ENCODE measurements at places on chromosomes 4 and X.

DNA sequence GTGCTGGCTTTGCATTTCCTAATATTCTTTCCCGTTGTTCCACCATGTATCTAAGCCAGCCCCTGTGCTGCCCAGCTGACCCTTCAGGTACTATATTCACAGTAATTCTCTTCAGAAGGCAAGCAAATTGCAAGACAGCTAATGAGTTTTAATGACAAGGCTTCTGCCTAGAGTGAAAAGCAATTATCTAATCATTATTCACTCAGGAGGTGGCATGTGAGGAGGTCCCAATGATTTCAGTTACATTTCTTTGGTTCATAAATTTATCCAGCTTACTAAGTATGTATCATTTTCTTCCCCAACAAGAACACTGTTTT, 123.0 kb downstream of the RASGEF1B start:
- DNase-seq = no peak

- DNase-seq = no peak
These were observed 28.3 kb upstream of the DSPP start for GRCh38 chr4:87580057-87580456.

DNA sequence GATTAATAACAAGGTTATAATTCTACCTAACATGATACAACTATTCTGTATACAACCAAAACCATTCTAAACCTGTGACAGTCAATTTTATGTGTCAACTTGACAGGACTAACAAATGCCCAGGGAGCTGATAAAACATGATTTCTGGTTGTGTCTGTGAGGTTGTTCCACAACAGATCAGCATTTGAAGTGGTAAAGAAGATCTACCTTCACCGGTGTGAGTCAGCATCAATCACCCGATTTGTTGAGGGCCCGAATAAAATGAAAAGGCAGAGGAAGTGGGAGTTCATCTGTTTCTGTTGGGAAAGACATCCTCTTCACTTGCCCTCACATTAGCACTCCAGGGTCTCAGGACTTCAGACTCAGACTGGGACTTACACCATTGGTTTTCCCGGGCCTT, 187.9 kb downstream of the MAB21L2 start:
- no peak for DNase-seq

- DNase-seq = no peak
These were observed 25.5 kb downstream of the ABLIM2 start for GRCh38 chr4:8132947-8133705.

DNA sequence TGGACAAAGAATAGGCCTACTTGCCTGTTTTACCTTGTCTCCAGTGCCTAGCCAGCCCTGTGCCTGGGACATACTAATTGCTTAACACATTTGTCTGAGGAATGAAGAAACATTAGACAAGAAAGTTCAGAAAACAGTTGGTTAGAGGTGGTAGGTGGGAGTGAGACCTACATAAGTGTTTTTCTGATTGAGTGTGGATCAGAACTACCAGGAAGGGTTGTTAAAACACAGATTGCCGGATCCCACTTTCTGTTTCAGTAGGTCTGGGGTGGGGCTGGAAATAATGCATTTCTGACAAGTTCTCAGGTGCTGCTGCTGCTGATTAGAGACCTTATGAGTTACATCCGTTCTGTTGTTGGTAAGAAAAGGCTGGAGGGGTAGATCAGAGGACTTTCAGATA, 5.7 kb upstream of the JADE1 start:
- no peak for DNase-seq

- no peak for DNase-seq
These were observed 168.8 kb upstream of the RBPJ start for GRCh38 chr4:26152056-26152455.

GRCh38 chr4:143391261-143391660, 54.6 kb downstream of the GAB1 start:
- no peak for DNase-seq

DNA sequence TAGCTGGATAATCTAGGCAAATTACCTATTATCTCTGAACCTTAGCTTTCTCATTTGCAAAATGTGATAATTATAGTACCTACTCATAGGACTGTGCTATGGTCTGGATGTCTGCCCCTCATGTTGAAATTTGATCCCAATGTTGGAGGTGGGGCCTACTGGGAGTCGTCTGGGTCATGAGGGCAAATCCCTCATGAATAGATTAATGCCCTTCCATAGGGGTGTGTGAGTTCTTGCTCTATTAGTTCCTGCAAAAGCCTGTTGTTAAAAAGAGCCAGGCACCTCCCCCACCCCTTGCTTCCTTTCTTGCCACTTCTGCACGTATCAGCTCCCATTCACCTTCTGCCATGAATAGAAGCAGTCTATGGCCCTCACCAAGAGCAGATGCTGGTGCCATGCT, 73.9 kb downstream of the SERTM2 start:
- no peak for DNase-seq

GRCh38 chrX:151359341-151359740, 37.7 kb upstream of the VMA21 start:
- no peak for DNase-seq

- no peak for DNase-seq
These were observed 46.6 kb upstream of the TMEM184C start for GRCh38 chr4:147570616-147571015.

GRCh38 chr4:185520119-185520518, 15.2 kb downstream of the PDLIM3 start:
- no peak for DNase-seq

DNA sequence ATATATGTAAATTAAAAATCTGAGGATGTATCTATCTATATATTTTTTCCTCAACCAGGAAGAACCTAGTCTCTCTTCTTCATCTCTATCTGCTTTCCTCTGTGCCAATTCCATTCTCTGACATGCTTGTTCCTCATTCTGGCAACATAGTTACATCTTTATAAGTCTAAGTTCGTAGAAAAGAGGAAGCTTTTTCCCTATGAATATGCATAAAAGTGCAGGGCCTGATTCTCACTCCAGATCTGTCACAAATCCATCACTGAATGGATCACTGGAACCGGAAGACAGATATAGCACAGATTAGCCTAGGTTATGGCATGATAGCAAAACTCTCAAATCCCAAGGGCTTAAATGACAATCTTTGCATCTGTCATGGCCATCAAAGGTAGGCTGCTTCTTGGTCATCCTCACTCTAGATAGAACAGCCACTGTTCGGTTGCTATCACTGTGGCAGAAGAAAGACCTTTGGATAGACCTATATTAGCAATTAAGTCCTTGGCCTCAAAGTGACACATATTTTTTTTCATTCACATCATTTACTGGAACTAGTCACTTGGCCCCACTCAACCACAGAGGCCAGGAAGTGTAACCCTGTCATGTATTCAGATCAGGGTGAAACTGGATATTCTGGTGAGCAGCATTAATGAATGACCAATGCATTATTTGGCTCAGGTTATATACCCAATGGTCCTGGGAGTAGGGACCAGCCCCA, 22.2 kb downstream of the DTHD1 start:
- DNase-seq = no peak

DNA sequence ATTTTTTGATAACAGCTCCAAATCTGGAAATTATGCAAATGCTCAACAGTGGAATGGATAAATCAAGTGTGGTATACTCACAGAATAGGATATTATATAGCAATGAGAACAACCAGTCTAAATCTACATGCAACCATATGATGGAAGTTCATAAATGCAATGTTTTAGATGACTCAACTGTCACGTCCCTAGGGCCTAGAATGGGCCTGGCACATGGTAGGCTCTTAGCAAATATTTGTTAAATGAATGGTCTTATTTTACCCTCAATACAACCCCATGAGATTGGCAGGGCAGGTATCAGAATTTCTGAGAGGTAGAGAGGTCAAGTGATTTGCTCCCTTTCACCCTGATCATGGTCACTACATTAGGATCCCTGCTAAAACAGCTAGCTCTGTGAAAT, 14.6 kb upstream of the NKX3-2 start:
- no peak for DNase-seq

DNA sequence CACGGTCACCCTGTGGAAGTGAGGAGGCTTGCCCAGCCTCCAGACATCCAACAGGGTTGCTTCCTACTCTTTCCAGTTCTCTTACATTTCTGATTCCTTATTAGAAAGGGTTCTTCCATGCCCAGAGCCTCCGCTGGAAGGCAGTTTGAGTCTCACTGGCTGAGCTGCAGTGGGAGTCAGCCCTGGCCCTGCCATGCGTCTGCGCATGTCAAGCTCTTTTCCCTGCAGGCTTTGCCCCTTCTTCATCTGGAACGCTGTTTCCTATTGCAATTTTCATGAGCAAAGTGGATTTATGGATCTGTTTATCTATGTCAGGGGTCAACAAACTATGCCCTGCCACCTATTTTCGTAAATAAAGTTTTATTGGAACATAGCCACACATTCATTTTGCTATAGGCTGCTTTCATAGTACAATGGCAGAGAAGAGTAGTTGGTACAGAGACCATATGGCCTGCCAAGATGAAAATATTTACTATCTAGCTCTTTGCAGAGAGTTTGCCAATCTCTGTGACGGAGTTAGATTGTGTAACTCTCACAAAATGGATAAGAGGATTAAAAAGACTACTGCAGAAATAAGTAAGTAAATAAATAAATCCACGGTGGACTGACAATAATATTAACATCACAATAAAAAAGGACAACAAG, 3.9 kb upstream of the CHRNA9 start:
- DNase-seq = no peak

GRCh38 chr4:186787536-186787935, 63.9 kb upstream of the FAT1 start:
- DNase-seq = no peak

- no peak for DNase-seq
These were observed 166.5 kb downstream of the FBXW7 start for GRCh38 chr4:152369203-152369901.

GRCh38 chr4:23822181-23822580, 67.7 kb downstream of the PPARGC1A start:
- DNase-seq = no peak

- no peak for DNase-seq
These were observed 106.3 kb downstream of the ENPP6 start for GRCh38 chr4:184111233-184111832.

DNA sequence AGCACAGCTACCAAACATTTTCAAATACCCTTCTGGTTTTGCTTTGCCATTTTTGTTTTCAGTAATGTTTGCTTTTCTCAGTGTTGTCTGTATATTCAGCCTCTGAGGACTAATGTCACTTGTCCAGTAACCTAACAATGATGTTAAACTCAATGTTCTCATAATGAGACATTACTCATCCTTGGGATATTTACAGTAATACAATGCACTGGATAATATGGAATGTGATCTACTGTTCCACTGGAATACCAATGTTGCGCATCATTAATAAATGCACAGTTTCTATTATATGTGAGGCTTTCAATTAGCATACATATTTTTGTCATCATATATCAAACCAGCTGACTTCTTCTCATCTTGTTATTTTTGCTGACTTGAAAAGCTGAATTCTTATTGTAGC, 259.1 kb downstream of the SH2D1A start:
- no peak for DNase-seq

GRCh38 chr4:28788929-28789490, 1928.4 kb downstream of the STIM2 start:
- no peak for DNase-seq

DNA sequence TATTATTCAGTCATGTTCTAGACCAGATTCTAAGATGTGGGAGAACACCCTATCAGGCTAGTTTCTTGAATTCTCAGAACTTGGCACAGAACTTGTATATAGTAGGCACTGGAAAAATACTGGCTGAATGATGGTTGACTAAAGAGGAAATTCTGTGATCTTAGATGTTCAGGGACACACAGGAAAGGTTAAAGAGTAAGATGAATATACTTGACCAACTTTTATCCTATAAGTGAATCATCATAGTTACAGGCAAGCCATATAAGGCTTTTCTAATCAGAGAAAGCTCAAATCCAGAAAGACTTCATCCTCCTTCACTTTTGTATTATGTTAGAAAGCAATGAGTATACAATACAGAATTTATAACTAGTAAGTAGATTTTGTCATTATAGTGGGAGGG, 53.8 kb downstream of the SEPTIN11 start:
- DNase-seq = no peak

DNA sequence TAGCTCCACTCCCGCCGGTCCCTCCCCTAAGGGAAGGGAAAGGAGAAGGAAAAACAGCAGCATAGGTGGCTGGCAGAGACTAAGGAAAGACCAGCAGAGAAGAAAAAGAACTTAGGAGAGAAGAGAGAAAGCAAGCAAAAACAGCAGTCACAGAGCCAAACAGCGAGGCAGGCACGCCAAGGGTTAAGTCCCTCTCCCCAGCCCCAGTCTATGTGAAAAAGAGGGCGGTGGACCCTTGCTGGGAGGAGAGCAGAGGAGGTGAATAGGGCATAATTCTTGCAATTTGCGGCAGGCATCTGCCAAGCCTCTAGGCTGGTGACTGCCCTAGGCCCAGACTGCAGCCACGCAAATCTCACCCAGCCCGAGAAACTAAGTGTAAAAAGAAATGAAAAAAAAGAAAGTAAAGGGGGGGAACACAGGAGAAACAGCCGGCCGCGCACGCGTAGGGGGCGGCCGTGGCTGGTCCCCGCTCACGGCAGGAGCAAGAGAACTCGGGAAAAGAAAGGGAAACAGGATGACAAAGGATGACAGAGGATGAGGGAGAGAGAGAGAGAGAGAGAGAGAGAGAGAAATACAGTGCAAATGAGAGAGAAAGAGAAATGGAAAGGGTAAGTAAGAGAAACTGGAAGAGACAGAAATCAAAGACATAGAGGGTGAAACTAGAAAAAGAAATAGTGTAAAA, 48.6 kb downstream of the MAGEA9 start:
- no peak for DNase-seq

DNA sequence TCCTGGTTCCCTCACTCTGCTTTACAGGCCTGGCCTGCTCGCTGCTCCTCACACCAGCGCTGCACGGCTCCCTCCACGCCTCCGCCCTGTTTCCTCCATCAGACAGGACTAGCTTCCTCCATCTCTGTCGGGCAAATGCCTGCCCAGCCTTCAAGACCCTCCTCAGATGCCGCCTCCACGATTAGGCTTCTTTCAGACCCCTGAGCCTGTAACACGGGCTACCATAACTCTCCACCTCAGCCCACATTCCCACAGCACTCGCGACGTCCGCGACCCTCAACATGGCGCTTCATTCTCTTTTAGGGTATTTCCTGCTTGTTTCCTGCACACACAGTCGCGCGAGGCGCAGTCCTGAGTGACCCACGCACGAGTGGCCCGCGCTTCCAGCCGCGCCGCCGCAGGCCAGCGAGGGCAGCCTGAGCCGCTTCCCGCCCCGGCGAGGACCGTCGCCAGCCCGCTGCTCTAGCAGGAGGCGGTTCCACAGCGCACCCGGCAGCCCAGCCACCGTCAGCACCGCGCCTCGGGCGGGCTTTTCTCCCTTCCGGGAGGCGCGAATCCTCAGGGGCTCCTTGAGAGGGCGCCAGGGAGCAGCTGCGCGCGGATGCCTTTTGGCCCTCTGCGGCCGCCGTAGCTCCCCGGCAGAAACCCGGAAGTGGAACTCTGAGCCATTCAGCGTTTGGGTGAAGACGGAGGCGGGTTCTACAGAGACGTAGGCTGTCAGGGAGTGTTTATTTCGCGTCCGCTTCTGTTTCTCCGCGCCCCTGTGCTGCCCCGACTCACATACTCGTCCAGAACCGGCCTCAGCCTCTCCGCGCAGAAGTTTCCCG, at the start of gene FRG1:
FRG1 (plus strand) TSS at position 695 of the 827 bp plus-strand sequence. CDS start 138 bp downstream, outside the sequence.
- DNase-seq = peak; percentile 86

DNA sequence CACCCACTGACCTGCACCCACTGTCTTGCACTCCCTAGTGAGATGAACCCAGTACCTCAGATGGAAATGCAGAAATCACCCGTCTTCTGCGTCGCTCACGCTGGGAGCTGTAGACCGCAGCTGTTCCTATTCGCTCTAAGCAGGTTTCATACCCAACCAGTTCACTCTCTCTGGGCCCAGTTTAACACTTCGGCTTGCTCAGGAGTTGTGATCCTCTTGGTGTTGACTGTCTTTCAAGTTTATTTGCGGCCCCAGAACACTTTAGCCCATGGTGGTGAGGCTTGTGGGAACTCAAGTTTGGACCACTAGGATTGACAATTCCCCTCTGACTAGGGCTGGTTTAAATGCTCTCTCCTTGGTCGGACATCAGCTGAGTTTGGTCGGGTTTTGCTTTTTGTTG, 147.0 kb downstream of the DACH2 start:
- DNase-seq = no peak

All from germinal center (tissue), 1 donor.